ENCODE measurements at places on chromosomes 5 and 9.

GRCh38 chr5:76746677-76747076 is 30.8 kb downstream of the F2R start:
- DNase-seq: no peak

- DNase-seq: no peak
Observed at GRCh38 chr5:77558266-77558665, 66.2 kb upstream of the WDR41 start.

- no peak for DNase-seq
Observed at GRCh38 chr5:158953929-158954534, 145.7 kb downstream of the EBF1 start.

DNA sequence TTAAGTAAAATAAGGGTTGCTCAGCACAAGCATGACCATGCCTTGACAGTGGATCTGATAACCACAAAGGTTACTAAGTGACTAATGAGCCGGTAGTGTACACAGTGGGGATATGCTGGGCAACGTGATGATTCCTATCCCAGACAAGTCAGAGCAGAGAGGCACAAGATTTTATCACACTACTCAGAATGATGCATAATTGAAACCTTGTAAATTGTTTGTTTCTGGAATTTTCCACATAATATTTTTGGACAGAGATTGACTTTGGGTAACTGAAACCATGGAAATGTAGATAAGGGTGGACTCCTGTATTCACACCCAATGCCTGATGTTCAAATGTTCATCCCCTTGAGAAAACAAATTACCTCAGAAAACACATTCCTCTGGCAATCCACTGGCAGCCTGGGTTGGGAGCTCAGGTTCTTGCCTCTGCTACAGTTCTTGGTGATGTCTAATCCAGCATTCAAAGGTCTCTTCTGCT is 16.2 kb upstream of the ERAP1 start:
- DNase-seq: no peak

DNA sequence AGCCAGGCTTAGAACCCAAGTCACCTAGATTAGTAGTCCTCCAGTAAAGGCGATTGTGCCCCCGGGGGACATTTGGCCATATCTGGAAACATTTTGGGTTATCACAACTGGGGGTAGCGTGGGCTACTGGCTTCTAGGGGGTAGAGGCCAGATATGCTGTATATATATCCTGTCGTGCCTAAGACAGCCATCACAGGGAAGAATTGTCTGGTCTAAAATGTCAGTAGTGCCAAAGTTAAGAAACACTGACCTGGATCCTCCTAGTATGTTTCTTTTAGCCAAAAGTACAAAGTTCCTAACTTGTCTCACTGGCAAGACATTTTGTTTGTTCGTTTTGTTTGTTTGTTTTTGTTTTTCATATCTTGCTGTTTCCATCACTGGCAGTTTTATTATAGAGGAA is 13.8 kb downstream of the RABEPK start:
- no peak for DNase-seq

- DNase-seq: peak; percentile 14
Observed at GRCh38 chr5:52710310-52710971, 77.3 kb upstream of the ITGA1 start.

GRCh38 chr9:128117613-128118471 is 9.7 kb downstream of the PTGES2 start:
- peak; percentile 96 for DNase-seq

- DNase-seq: no peak
Observed at GRCh38 chr5:126097876-126098275, 325.3 kb upstream of the GRAMD2B start.

DNA sequence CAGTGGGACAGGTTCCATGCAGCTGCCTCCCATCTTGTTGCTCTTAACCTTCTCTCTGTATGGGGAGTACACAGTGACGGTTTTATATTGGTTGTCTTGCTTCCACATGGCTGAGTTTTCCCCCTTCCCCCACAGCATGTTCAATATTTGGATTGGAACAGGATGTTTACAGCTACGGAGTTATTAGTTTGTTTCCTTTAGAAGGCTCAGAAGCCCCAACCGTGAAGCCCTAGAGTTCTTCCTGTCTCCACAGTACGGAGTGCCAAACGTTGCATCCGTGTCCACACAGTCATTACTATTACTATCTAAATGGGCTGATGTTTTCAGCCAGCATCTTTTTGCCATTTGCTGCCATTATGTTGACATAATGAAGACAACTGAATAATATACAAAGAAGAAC is 277.5 kb downstream of the MARCHF11 start:
- DNase-seq: no peak

GRCh38 chr5:168898247-168898911 is 319.2 kb upstream of the PANK3 start:
- no peak for DNase-seq

DNA sequence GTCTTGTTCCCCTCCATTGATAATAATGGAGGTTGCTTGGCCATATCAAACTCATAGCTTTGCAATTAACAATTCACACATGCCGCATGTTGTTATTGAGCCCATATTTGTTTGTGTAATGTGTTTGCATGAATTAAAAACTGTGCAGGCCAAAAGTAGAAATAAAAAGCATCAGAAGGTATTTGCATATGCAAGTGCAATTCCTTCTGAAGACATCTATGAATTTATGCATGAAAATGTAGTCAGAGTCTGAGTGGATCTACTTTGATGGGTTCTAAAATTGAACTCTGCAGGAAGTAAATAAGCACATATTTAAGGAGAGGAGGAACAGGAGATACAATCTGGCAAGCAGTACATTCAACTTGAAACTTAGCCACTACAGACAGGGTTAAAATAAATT is 1004.6 kb upstream of the WWC1 start:
- no peak for DNase-seq

DNA sequence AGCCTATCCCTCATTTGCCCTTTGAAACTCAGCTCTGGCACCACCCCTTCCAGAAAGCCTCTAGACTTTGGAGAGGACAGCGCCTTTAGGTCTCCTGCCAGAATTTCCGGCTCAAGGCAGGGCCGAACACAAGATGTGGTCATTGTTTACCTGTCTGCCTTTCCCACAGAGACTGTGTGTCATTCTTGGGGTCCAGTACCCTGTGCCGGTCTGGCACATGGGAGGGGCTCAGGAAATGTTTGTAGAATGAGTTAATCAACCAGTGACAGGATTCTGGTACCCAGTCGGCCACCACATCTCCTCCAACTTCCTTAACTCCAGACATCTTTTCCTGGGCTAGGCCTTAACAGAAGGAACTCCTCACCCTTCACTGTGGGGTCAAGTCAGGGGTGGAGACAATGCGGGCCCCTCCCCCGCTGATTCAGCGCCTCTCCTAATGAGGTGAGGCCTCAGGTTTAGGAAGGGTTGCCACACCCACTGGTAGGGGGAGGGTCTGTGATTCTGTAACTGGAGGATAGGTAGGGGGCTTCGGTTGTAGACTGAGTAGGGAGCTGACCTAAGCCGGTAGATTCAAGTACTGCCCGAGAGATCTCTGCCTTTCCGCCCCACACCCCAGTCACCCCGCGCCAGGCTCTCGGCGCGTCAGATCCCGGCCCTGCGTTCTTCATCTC is 29.3 kb downstream of the PCDH1 start:
- peak; percentile 83 for DNase-seq

GRCh38 chr9:80867731-80868130 is 821.6 kb downstream of the TLE1 start:
- DNase-seq: no peak

DNA sequence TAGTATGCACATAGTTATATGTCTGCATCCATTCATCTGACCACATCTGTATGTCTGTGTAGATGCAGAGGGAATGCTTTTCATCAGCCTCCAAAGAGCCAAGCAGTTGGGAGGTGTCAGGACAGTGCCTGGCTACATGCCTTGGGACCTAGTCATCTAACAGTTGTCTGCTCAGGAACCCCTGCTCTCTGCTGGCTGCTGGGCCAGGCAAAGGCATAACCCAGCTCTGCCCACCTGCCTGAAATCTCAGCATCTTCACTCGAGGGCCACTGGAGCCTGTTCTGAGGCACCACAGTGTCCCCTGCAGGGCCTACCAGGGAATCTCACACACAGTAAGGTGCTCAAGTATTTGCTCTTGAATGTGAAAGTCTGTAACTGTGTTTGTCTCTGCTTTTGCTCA is 3.7 kb downstream of the C9orf50 start:
- DNase-seq: peak; percentile 75

DNA sequence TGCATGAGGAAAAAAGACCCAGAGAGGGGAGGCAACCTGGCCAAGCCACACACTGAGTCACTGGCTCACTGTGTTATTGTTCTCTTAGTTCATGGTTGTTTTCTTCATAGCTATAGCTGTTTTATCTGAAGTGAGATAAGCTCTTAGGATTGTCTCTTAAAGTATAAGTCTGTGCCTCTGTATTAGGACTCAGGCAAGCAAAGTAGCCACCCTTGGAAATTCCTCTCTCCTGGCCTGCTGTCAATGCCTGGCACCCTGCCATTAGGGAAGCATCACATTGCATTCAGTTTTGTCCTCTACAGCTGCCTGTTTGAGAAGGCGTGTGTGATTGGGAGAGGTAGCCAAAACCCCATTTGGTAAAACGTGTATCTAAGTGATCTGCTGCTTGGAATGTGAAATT is 147.4 kb upstream of the GLRA1 start:
- no peak for DNase-seq

DNA sequence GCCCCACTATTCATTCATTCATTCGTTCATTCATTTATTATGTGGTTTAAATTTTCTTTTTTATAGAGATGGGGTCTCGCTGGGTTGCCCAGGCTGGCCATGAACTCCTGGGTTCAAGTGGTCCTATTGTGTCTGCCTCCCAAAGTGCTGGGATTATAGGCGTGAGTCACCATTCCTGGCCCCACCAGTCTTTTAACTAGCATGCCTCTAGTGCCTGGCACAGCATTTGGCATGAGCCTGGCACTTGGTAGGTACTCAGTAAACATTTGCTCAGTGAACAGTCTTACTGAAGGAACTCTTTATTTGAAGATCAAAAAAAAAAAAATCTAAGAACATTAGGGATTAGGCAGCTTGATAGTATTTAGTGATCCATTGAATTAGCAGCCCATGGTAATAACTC is 98.1 kb downstream of the KDM4C start:
- DNase-seq: no peak

GRCh38 chr5:53335115-53335514 is 145.3 kb upstream of the FST start:
- DNase-seq: peak; percentile 7

DNA sequence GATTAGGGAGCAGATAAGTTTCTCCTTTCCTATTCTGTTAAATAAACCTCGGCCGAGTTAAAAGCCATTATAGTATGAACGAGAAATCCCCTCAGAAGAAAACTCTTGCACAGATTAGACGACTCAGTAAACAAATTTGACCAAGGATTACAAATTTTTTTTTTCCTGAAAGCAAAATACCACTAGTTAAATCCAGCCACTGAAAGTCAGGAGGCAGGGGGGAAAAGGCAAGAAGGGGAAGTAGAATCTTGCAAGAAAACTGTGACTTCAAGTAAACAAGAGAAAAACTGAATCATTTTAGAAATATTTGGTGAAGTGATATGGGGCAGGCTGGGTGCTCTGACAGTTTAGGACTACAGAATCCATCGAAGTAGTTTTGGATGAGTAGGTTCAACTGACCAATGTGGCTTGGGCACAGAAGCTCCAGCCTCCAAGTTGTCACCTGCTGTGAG is 251.0 kb downstream of the DENND1A start:
- no peak for DNase-seq

GRCh38 chr9:8156346-8156745 is 356.8 kb upstream of the DMAC1 start:
- no peak for DNase-seq

DNA sequence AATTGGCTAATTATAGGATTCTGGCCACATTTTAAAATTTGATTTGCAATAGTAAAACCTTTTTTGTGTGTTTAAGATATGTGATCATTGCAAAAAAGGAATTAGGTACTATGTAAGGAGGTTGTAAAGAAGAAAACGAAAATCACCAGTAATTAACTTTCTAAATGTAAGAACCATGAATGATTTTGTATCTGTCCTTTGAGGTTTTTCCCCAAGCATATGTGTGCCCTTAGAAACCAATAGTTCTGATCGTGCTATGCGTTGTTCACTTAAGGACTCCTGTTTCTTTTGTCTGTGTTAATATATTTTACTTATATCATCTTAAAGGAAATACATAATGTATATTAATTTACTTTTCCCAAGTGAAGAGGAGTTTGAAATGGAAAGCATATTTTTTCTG is 410.2 kb downstream of the PSAT1 start:
- no peak for DNase-seq

DNA sequence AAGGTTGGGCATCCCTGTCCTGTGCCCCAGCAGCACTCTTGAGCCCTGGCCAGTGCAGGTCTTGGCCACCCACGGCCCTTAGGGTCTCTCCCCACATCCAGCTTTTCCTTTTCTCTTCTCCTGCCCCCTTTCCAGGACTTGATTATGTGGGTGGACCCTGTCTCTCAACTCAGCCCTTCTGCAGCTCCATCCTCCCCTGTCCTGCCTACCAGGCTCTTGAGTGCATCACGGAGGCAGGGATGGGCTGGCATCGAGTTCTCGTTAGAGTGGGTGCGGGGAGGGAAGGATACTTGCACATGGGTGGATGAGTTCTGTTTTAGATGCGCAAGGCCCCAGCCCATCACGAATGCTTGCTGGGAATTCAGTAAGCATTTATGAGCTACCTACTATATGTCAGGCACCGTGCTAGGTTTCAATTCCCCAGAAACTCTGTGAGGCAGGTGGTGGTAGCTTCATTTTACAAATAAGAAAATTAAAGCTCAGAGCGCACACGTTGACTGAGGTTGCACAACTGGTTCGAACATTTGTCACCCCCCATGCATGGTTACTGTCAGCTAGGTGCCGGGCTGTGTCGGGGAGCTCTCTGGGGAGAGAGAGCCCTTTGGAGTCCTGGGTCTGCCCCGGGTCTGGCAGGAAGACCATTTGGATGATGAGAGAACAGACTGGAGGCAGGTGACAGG is 144.6 kb upstream of the PITX1 start:
- DNase-seq: no peak

- DNase-seq: no peak
Observed at GRCh38 chr5:17819783-17820182, 185.5 kb downstream of the TAF11L14 start.

DNA sequence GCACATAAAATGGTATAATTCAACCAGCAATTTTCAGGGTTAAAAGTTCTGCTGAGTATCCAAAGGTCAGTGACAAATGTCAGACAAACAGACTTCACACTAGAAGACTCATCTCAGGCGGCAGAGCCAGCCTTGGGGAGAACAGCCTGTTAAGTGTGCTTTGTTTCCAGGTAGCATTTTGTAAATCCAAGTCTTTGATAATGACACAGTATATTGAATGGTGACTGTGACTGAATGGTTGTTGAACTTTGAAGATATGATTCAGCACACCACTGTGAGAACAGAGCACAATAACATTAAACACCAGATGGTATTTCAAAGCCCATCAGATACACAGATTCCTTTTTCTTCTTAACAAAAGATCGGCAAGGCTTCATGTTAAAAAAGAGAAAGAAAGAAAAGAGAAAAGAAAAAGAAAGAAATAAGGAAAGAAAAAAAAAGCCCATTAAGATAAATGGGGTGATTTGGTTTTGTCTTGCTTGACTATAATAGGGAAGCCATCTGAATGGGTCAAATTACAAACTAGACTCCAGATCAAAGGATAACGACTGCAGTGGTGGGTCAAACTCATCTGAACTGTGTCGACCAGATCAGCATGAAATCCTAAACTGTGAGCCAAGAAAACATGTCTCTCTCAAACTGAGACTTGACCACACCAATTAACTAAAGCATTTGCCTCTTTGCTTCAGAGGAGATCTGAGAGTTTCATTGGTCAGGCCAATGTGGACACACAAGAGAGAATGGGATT is 313.0 kb upstream of the ZNF608 start:
- DNase-seq: no peak

GRCh38 chr9:83456226-83456625 is 82.0 kb downstream of the FRMD3 start:
- no peak for DNase-seq
